Lung microvascular endothelial cell (primary cell): ENCODE measurements at places on chromosomes 5 and 9. TPM values are rescaled to one million over a fixed set of nuclear protein-coding genes. Genes with fewer than 3 reads are reported as not detected.

Gene SMIM33
- total RNA-seq = under 0.01 TPM in 1 of 2 replicates, not detected in the other

Gene BAAT
- not detected in 2 replicates for total RNA-seq

Gene SEC61B
- total RNA-seq = 88.1 and 90.4 TPM in 2 replicates

Gene ASPN
- total RNA-seq = not detected in 2 replicates

Gene SOX30
- not detected in 2 replicates for total RNA-seq

Gene GPX8
- total RNA-seq = 2.0 and 22.2 TPM in 2 replicates

Gene LCN12
- total RNA-seq = not detected in 2 replicates

Gene SPTAN1
- 412 and 449 TPM in 2 replicates for total RNA-seq

Gene RNF14
- 37.3 and 46.6 TPM in 2 replicates for total RNA-seq

Gene TRIM36
- 0.20 and 0.22 TPM in 2 replicates for total RNA-seq

Gene ORM1
- total RNA-seq = not detected in 2 replicates

Gene HARS1
- total RNA-seq = 43.1 and 46.4 TPM in 2 replicates

Gene GLT6D1
- total RNA-seq = not detected in 2 replicates

Gene GFI1B
- not detected in 2 replicates for total RNA-seq

Gene VCAN
- total RNA-seq = 0.60 and 1.1 TPM in 2 replicates

Gene ZCCHC10
- total RNA-seq = 13.1 and 14.3 TPM in 2 replicates

Gene KIF4B
- total RNA-seq = 0.40 and 0.44 TPM in 2 replicates

Gene PFN3
- total RNA-seq = not detected in 2 replicates

Gene GGTA1
- total RNA-seq = 5.4 and 9.5 TPM in 2 replicates
